ENCODE measurements at places on chromosomes 11 and 22. TPM values are rescaled to one million over a fixed set of nuclear protein-coding genes. Genes with fewer than 3 reads are reported as not detected.

SCGB1C1 gene
- polyA plus RNA-seq, result 1.3 TPM

DNA sequence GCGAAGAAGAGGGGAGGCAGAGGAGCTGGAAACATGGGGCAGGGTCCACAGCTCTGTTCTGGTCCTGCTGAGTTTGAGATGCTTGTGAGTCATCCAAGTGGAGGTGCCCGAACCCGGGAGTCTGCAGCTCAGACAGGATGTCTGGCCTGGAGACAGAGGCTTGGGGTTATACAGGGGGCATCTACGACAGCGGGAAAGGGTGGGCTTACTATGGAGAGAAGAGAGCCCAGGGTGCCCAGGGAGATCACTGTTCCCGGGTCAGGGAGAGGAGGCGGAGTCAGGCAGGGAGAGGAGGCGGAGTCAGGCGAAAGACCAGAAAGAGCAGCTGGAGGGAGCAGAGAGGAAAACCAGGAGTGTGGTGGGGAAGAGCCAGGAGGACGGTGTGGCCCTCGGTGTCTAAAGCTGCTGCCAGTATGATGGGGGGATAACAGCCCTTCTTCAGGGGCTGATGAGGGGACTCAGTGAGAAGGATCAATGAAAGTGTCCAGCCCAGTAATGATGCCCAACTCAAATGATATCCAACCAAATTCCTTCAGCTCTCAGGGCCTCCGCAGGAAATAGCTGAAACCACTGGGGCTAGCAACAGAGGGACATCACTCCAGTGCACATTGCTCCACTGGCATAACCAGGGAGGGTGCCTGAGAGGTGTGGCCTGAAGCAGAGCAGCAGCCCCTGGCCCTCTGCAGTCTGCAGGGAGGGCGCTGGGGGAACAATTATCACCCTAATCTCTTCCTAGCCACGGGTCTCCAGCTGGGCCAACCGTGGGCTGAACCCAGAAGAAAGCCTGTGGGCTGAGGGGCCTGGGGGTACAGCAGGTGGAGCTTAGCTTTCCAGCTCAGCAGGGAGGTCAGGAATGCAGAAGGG, 2.6 kb upstream of the LTBP3 start:
- DNase-seq, result no peak

- no peak for DNase-seq
These were observed 31.2 kb downstream of the FLI1 start for GRCh38 chr11:128724891-128725611.

SPON1 gene
- 79.1 TPM for polyA plus RNA-seq

SGSM1 gene
- 2.2 TPM for polyA plus RNA-seq

GRCh38 chr11:96095884-96096303, 172.0 kb upstream of the MTMR2 start:
- DNase-seq, result no peak

DNA sequence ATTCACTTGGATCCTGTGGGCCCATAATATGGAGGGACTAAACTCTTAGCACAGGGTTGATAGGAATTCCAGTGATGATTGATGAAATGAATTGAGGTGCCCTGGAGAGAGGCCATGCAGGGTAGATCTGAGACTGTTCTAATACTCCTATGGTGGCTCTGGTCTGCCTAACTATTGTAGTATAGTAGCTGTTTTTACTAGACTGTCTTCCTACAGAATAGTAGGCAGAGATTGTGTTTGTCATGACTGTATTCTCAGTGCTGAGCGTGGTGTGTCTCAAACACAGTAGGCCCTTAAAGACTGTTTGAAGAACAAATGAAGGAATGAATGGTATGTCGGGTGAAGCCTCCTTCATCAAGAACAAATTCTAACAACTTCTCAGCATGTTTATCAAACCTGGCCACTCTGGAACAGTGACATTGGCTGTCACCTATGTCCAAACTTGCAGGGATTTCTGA, 107.0 kb upstream of the SESN3 start:
- DNase-seq, result no peak

WNT11 gene
- 14.7 TPM for polyA plus RNA-seq

OR2D2 gene
- not detected for polyA plus RNA-seq

DNA sequence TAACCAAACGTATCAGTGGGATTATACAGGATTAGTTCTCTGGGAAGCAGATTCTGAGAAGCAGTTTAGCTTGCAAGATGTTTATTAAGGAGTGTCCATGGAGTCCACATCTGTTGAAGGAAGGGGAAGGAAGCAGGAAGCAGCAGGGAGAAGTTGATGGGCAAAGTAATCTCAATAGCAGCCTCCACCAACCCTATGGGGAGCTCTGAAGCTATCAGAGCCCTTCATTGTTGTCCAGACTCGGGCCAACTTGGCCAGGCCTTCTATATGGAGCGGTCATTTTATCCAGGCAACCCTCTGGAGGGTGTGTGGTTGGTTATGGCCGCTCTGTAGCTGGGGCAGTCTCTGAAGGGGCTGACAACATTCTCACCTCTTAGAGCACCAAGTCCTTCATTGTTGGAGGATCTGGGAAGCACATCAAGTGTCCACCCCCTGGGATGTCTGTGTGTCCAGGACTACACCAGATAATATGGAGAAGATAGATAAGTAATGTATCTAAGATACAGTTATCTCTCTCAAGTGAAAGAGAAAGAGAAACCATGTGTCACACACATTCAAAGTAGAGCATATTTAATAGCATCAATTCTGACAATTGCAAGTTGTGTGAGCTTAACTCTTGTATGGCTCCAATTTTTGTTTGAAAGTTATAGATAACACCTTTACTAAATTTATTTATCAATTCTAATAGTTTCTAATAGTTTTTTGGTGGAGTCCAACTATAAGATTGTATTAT, 101.7 kb upstream of the TRIM77 start:
- DNase-seq, result no peak

C22orf31 gene
- polyA plus RNA-seq, result 0.95 TPM

DNA sequence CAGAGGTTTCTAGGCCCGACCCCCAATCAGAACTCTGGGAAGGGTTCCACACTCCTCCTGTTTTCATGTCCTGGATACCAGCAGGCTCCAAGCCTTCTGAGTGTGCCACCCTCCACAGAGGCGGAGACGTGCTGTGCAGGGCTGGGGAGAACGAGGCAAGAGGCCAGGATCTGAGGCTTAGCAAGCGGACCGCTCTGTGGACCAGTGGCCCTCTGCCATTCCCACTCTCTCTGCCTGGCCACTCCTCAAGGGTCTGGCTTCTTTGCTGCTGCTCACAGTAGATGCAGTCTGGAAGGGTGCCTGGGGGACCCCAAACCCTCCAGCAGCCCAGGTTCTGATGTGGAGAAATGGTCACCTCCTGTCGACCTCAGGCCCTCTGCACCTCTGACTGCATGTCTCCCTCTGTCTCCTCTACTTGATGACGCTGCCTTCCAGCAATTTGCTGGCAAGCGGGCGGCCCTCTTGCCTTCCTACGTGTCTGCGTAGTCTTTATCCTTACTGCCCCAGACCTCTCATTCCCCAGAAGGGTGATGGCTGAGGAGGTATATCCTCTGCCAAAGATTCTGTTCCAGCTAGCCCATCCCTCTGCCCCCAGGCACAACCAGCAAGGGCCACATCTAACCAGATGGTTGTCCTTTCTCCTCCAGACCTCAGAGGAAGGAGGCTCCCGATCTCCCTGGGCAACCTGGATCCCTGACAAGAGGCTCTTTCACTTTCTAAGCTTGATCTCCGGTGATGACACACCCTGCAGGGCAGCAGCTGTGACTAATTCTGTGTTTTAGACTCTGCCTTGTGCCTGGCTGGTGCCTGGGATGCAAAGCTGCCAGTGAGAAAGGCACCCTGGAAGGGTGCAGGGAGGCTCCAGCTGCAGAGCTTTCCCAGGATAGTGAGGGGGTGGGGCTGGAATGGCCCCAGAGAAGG, 87.3 kb downstream of the NAT10 start:
- DNase-seq, result no peak

DNA sequence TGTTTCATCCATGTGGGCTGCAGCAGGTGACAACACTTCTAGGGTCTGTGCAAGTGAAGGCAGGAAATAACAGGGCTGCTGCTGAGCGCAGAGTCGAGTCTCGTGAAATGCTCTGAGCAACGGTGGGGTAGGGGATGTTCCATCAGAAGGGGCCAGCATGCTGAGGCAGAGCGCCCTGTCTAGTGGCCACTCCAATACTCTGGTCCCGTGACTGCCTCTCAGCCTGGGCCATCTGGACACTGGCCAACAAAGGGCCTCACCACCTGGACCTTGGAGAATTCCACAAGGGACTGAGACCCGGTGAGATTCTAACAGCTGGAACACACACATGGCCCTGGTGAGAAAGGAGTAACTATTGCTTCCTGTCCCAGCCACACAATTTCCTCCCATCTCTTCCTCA, 375.7 kb downstream of the SHANK2 start:
- DNase-seq, result no peak

DNA sequence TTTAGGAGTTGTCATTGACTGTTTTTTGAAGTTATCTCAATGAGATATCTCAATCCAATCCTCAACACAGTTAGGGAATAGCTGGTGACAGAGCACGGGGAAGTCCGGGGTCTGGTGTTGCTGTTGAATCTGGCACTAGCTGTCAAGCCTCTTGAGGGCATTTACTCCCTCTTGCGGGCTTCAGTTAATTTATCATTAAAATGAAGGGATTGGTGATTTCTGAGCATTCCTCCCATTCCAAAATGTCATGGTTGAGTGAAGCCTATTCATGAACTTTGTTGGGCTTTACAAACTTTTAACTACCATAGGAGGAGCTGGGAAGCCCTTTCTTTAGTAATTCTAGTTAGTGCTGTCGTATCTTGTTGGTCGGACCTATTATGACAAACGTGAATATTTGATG, 40.2 kb downstream of the UVRAG start:
- DNase-seq, result no peak

DNA sequence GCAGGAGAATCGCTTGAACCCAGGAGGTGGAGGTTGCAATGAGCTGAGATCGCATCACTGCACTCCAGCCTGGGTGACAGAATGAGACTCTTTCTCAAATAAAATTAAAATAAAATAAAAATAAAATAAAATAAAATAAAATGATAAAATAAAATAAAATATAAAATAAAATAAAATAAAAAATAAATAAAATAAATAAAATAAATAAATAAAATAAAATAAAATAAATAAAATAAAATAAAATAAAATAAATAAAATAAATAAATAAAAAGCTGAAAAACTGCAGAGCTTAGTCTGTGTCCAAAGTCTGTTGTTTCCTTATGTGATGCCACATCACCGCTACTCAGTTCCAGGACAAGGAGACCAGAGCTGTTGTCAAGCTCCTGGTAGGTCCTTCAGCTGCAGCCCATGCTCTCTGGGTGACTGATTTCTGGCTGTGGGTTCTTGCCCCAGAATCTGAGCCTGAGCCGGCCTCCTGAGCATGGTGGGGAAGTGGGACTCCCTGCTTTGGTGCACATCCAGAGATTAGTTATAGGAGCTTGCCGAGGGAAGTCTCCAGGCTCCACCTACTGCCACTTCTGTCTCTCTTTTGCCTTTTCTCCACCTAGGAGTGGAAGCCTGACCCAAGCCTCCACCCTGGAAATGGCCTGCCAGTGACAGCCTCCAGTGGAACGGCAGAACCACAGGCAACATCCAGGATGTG, 31.3 kb upstream of the ADA2 start:
- DNase-seq, result no peak

All from right renal cortex interstitium (tissue), 3 donors.